ENCODE measurements at places on chromosomes 3 and 15.

- DNase-seq = no peak
Measured at GRCh38 chr3:63964681-63965485, 52.7 kb upstream of the SCAANT1 start.

- no peak for DNase-seq
Measured at GRCh38 chr3:194584866-194585265, 48.4 kb downstream of the TMEM44 start.

DNA sequence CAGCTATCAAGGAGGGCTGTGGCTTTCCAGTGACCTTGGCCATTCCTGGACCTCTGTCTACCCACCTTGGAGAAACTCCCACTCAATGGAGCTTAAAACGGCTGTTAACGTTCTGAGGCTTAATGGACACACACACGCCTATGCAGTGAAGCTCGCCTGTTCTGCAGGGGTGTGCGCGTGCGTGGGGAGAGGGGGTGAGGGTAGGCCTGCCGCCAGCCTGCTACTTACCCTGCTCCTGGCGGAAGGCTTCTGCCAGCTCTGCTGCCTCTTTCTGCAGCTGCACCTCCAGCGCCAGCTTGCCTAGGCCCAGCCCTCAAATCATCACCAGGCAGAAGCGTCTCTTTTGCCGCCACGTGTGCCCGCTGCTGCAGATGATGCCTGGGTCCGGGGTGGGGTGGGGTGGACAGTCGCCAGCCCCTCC, 23.2 kb upstream of the PARL start:
- peak; percentile 32 for DNase-seq

- DNase-seq = peak; percentile 70
Measured at GRCh38 chr3:12679468-12679867, 15.6 kb upstream of the RAF1 start.

DNA sequence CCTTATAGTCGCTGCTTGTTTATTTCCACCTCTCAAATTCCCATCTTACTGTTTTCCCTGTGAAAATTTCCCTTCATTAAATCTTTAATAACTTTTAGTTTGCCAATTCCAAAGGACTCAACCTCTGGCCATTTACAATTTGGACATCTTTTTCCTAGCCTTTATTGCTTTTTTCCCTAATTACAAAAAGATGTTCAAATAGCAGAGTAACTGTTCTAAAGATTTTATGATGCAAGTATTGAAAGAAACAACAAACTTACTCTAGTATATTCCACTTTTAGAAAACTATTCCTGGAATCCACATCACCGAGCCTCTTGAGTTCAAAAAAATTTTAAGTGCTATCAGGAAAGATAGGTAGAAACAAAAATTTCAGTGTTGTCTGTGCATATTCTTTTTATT, 174.1 kb upstream of the UBE2E2 start:
- no peak for DNase-seq

DNA sequence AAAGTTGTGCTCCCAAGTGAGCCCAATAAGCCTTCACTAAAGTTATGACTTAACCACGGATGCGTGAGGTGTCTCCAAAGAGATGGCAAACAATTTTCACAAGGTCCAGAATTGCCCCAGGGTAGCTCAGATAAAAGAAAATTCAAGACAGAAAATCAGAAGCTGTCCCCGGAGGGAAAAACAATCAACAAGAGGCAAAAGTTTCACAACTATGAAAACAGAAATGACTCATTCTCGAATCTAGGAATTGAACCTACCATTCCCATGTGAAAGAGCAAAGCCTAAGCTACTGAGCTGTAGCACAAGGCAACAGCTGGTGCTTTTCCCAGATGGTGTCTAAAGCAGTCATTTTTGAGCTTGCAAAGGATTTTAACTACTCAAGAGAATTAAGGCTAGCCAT, 33.5 kb upstream of the MKRN3 start:
- no peak for DNase-seq
